ENCODE measurements at places on chromosomes 2 and 18.
A peak's percentile ranks its signal among the peaks of the same experiment; 100 is the strongest.

- no peak for DNase-seq
These were observed 73.8 kb upstream of the B3GNT7 start for GRCh38 chr2:231321556-231322334.

GRCh38 chr2:237496428-237496827 is 9.4 kb downstream of the MLPH start:
- DNase-seq = no peak

DNA sequence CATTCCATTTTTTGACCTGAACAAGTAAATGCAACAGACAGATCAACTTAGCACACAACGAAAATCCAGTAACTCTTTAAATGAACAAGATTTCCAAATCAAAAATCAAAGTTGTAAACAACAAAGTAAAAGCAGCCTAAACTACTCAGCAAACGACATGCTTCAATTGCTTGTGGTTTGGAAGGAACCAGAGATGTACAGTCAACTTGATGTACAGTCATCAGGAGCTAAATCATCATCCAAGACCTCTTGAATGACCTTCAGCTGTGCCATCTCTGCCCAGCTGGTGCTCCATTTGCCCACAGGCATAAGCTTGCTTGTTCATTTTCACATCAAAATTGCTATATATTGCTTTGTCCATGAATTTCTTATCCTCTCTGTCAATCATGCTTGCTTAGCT is 109.8 kb downstream of the UPP2 start:
- peak; percentile 12 for DNase-seq

- DNase-seq = no peak
These were observed 139.4 kb upstream of the CELF4 start for GRCh38 chr18:37705016-37705415.

GRCh38 chr18:62828091-62828640 is 112.8 kb downstream of the PHLPP1 start:
- peak; percentile 29 for DNase-seq

- DNase-seq = no peak
These were observed 53.9 kb downstream of the ASAP2 start for GRCh38 chr2:9260464-9260918.

- peak; percentile 77 for DNase-seq
These were observed 27.1 kb upstream of the ICOS start for GRCh38 chr2:203909261-203909967.

DNA sequence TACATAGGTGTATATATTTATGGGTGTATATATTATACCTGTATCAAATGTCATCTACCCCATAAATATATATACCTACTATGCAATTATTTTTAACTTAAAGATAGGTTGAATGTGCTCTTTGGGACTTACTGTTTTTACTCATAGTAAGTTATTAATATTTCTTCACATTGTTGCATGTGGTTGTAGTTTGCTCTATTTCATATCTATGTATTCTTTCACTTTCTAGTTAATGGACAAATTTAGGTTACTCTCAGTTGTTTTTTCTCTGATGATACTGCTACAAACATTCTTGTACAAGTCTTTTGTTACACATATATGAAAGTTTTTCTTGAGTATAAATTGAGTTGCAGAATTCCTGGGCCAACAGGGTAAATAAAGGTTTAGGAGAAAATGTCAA is 601.8 kb upstream of the ID2 start:
- DNase-seq = no peak

- DNase-seq = no peak
These were observed 3.7 kb downstream of the KLHL14 start for GRCh38 chr18:32769071-32769585.

DNA sequence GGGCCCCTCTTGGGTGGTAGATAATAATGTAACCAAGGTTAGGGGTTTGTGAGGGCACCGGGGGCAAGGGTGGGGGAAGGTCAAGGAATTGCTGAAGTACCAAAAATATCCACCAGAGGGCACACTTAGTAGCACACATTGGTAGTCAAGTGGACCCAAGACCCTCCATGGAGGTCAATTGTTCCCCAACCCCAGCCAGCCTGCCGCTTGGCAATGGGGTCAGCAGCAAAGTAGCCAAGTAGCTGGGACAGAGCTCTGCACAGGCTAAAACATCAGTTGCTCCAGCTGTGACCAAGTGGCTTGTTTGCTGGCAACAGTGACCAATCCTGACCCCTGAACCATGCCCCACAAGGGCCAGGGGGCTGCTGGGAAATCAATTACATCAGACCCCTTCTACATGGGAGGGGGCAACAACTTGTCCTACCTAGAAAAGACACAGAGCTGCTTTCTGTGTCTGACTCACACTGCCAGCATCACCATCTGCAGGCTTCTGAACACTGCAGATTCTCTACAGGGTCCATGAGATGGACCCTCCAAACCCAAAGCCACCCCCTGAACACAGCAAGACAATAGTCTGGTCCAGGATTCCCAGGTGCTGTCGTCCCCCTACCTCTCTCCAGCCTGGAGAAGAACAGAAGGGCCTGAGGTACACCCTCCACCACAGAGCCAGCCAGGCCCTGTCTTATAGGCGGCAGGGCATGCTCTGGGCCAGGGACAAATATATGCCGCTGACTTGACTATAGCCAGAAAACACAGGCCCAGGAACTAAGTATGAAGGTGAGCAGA is 76.0 kb downstream of the EMX1 start:
- peak; percentile 9 for DNase-seq

DNA sequence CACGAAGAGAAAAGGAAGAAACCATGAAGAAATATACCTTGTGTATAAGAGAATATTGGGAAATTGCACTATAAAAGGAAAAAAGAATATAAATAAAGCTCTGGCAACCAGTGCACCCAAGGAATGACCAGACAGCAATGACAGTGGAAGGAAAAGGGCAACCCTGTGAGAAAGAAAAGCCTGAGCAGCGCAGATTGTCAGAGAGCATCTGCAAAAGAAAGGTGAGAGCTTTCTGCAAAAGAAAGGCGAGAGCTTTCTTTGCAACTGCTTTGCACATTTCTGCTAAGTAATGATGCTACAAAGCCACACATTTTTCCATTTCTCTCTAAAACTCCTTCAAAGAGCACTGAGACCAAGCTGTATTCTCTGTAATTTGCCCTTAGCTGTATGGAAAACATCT is 83.6 kb downstream of the CTNNA2 start:
- no peak for DNase-seq

Data from iris pigment epithelial cell (primary cell).